A549 treated with CpdA at 1 μM for 4 hours (cell line): ENCODE measurements at places on chromosomes 7 and 10. TPM values are rescaled to one million over a fixed set of nuclear protein-coding genes. Genes with fewer than 3 reads are reported as not detected.

The NKX1-2 gene
- 0.03 TPM in 1 of 5 replicates, not detected in the others for total RNA-seq

The LRGUK gene
- total RNA-seq, result 0.16 to 0.76 TPM (median 0.37 TPM) in 5 replicates

The SPOCK2 gene
- 0.34 to 0.61 TPM (median 0.43 TPM) in 5 replicates for total RNA-seq

The COL17A1 gene
- 2.2 to 3.8 TPM (median 2.7 TPM) in 5 replicates for total RNA-seq

The SPAM1 gene
- not detected in 5 replicates for total RNA-seq

The ANK3 gene
- 0.22 to 0.79 TPM (median 0.45 TPM) in 5 replicates for total RNA-seq

The OGDHL gene
- 0.21 to 0.24 TPM (median 0.21 TPM) in 5 replicates for total RNA-seq

The NFE2L3 gene
- 8.3 to 11.3 TPM (median 9.4 TPM) in 5 replicates for total RNA-seq

The AFAP1L2 gene
- 20.9 to 28.2 TPM (median 27.3 TPM) in 5 replicates for total RNA-seq

The ZEB1 gene
- total RNA-seq, result 6.7 to 12.3 TPM (median 8.7 TPM) in 5 replicates

The OR13A1 gene
- total RNA-seq, result not detected in 5 replicates
